Thymus (tissue), 14 donors: ENCODE measurements at places on chromosomes 11 and 22. TPM values are rescaled to one million over a fixed set of nuclear protein-coding genes. Genes with fewer than 3 reads are reported as not detected.

- DNase-seq = no peak
Observed at GRCh38 chr11:116231543-116231942, 541.2 kb downstream of the BUD13 start.

Gene MYO7A
- 7.6 TPM for polyA plus RNA-seq

DNA sequence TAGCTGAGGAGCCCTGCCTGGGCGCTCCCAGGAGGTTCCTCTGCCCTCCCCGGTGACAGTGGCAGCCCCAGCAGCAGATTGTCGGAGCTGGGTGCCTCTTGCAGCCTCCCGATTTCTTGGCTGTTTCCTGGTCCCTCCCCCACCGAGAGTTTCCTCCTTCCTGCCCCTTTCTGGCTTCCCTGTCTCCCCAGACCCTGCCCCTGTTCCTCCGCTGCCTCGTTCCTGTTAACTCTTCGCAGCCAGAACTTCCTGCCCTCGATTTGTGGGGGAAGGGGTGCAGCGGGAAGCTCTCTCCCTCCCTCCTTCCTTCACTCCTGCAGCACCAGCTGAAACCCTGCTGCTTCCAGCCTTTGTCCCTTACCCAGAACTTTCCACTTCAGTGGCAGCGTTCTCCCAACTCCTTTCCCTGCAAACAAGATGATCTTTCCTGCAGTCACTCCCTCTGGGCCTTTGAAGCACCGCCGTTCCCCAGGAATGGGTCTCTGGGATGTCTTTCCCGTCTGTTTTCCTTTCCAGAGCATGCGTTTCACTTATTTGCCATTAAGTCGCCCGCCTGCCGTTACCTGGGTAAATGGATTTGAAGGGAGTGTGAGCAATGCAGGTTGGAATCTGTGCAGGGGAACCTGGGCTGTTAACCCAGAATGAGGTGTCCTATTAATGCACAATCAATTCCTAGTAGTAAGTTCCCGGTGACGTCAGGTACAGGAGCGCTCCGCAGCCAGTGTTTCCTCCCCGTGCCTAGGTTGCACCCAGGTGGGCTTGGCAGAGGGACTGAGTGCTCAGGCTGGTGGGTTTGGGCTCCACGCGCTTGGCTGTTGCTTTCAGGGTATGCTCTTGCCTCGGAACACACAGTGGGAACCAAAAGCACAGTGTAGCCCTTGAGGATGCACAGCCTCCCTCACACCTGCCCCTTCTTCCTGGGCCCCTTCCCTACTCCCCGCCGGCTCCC is 4.3 kb downstream of the GRK2 start:
- DNase-seq = no peak

- DNase-seq = no peak
Observed at GRCh38 chr11:45750439-45750838, 54.5 kb upstream of the SLC35C1 start.

DNA sequence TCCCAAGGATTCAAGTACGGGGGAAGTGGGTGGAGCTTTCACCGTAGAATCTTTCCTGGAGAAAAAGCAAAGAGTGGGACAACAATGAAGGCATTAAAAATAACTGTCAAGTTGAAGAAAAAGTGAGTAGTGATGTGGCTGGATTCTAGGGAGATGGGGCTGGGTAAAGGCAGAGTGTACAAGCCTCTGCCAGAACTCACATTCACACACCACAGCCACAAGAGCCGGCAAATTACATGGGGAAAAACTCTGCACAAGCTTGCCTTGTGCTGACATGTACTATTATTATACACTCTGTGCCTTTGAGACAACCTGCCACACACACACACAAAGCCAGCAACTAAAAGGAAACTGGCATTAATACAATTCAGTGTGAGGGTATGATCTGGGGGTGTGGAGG is 182.6 kb downstream of the LARGE1 start:
- DNase-seq = no peak

- peak; percentile 78 for DNase-seq
Observed at GRCh38 chr11:16605894-16606783, 132.3 kb upstream of the C11orf58 start.

- DNase-seq = no peak
Observed at GRCh38 chr11:36155770-36156160, 133.5 kb downstream of the COMMD9 start.

GRCh38 chr11:134654161-134654915 is 242.3 kb upstream of the B3GAT1 start:
- peak; percentile 36 for DNase-seq

GRCh38 chr11:105612771-105613170 is 2.9 kb downstream of the GRIA4 start:
- DNase-seq = no peak

DNA sequence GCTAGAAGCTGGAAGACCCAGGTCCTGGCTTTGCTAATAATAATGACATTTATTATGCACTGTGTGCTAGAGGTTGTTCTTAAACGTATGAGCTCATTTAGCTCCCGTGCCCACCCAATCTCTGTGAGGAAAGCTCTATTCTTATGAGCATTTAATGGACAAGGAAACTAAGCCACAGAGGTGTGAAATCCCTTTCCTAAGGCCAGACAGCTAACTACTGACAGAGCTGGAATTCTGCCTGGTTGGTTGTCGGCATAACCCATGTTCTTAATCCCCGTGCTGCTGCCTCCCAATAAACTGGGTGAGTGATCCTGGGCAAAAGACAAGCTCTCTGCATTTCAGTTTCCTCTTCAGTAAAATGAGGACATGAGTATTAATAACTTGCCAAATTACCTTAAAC is 49.4 kb downstream of the SNX19 start:
- no peak for DNase-seq

- no peak for DNase-seq
Observed at GRCh38 chr11:78821371-78822306, 247.0 kb upstream of the NARS2 start.

Gene VSIG10L2
- polyA plus RNA-seq = 0.84 TPM

DNA sequence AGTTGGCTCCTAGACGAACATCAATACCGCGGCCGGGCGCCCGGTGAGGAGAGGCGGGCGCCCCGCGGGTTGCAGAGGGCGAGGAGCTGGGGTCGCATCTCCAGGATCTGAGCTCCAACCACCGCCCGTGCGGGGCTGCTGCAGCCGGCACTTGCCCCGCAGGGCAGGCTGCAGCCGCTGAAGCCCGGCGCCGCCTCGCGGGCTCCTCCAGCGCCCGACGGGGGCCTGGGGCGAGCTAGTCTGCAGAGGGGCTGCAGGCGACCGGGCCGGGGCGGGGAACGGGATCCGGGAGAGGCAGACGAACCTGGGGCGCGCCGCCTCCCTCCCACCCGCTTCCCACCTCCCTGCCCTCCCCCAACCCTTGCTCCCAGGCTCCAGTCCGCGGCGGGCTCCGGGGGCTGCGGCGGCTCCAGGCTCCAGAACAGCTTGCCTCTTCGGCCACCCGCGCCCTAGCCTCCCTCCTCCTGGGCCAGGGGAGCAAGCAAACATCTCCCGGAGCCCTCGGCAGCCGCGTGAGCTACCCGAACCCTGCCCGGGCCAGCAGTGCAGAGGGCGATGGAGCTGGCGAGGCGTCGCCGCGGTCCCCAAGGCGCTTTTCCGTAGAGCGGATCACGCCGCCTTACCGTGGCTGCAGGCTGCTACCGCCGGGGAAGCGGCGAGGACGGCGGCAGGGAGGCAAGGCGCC is 802 bp downstream of the TENM4 start:
- no peak for DNase-seq

- DNase-seq = no peak
Observed at GRCh38 chr11:92875473-92875872, 94.0 kb upstream of the MTNR1B start.

DNA sequence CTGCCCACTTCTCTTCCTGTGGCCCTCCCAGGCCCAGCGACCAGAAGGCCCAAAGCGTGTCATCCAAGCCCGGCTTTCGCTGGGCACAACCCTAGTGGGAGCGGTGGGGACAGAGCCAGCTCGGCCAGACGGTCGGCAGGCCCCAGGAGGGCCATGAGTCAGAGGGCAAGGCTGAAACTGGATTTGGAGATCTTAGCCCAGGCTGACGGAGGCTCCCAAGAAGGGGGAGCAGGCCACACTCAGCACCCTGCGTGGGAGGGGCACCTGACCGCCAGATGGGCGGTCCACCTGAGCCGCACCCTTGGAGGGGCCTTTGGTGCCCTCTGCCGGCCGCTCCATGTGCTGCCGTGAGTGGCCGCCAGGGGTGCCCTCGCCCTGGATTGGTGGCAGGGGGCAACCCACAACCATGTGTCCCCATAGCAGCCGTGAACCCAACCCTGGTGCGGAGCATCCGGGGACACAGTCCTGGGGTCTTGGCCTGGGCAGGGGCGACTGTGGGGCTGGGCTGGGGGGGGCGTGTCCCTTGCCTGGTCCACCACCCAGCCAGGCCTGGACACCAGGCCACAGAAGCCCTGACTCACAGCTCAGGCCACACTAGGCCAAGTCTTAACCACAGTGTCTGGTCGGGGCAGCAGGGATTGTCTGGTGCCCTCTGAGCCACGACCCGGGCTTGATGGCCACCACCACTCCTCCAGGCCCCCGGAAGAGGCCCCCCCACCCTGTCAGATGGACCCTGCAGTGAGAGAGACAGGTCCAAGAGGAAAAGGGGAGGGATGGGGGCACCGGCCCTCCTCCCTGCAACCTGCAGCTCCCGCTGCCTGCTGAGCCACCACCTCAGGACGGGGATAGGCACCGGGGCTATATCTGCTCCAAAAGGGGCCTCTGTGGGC is 19.2 kb upstream of the TALDO1 start:
- DNase-seq = no peak

DNA sequence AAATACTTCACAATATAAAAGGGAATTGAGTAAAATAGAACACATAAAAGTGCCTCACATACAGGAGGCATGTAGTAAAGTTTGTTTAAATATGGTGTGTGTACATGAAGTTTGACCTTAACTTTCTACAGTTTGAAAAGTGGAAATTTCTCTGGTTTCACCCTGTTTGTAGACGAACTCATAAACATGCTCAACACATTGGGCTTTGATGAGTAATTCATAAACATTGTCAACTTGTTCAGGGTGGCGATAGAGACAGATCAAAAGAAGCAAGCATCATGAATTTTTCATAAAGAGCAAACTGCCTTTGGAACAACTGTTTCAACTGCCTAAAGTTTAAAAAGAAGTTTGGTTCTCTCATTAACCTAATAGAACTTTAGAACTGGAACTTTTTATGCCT is 9.1 kb downstream of the SLN start:
- no peak for DNase-seq

Gene PKDREJ
- polyA plus RNA-seq = 0.02 TPM

Gene PGA3
- 1.3 TPM for polyA plus RNA-seq

DNA sequence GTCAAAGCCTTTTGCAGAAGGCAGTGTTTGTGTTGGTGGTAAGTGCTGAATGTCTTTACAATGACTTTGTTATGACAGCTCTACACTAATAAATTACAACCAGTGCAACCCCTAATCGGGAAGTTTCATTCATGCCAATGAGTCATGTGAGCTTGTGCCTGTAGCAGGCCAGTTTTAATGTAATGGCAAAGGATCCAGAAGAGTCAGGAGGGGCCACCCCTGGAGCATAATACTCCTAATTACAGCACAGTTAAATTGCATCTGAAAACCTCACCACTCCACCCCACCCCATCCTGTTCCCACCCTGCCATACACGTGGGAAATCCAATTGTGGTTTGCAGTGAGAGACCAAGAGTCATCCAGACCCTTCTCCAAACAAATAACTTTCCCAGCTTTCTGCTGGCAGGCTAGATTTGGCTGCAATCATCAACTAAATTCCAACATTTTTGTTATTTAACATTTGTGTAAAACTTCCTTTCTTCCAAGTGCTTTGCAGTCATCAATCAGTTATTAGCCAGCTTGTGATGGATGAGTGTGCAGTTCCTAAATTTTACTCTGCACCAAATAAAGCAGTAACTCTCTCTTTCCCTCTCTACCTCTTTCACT is 277.3 kb upstream of the FAT3 start:
- DNase-seq = no peak

Gene ART1
- 0.02 TPM for polyA plus RNA-seq

Gene INSC
- 0.66 TPM for polyA plus RNA-seq

DNA sequence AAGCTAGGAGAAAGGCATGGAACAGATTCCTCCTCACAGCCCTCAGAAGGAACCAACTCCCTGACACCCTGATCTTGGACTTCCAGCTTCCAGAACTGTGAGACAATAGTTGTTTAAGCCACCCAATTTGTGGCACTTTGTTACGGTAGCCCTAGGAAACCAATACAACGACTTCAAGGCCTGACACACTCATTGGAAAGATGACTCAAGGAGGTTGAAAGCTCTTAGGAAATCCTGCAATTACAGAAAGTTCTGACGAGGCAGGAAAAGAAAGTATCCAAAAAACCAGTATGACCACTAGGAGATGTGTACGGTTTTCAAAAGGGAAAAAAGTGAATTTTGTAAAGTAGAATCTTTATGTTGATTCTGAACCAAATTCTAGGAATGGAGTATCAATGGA is 161.4 kb downstream of the SWAP70 start:
- DNase-seq = no peak

DNA sequence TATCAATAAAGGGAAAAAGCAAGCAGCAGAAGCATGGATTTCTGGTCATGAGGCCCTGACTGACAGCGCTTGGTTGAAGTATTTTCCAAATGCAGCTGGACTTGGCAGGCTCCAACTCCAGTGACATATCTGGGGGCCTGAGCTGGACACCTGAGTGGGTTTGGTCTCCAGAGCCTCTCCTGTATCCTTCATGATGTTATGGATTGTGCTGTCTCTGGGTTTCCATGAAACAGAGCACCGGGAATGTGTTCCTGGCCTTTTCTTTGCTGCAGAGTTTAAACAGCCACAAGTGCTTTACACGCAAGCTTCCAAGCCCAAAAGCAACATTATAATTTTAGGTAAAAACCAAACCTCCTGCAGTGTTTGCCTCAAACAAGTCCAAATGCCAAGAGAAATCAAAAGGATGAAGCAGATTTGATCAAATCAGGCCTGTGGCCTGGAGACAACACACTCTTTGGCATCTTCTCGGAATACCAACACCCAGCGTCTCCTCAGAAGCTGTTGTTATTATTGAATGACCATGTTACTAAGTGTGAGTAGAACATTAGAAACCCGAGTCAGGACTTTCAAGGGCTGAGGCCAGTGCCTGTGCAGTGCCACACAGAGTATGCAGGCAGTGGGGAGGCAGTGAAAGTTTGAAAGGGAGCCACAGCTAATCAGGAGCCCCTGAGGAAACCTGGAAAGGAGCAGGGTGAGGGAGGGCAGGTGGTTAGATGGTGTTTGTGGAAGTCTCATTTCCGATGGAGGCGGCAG is 42.0 kb downstream of the ME3 start:
- DNase-seq = no peak

GRCh38 chr22:29831958-29832357 is 6.1 kb downstream of the ASCC2 start:
- no peak for DNase-seq

Gene PAX6
- 0.32 TPM for polyA plus RNA-seq
